ENCODE measurements at places on chromosomes 5 and 9.
A peak's percentile ranks its signal among the peaks of the same experiment; 100 is the strongest.

DNA sequence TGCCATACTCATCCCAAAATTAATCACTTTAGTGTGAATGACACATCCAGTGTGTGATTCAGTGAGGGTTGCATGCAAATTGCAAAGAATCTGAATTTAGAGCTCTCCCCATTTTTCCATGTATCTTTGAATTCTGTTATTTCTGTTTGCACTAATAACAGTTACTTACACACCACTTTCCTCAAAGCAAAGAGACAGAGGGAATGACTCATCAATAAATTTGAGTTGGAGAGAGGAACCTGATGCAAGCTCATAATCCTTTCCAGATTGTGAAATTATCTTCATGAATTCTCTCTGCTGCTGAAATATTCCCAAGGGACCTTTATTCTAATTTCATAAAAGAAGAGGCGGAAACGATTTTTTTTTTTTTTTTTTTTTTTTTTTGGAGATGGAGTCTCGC is 204.8 kb downstream of the CDH9 start:
- no peak for DNase-seq

DNA sequence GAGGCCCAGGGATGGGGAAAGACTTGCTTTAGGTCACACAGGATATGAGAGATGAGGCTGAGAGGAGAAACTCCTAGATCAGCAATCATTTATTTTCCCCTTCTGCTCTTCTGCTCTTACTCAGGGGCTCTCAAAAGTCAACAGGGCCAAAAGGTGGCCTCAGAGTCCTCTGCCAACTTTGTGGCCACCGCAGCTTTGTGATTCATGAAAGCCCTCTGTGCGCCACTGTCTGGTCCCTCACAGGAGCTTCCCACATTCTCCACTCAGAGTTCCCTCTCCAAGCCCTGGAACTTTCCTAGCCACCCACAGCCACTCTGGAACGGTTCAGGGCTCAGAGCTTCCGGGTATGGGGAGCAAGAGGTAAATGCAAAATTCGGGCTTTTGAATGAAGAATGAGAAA is 82.4 kb downstream of the COL27A1 start:
- DNase-seq, result no peak

DNA sequence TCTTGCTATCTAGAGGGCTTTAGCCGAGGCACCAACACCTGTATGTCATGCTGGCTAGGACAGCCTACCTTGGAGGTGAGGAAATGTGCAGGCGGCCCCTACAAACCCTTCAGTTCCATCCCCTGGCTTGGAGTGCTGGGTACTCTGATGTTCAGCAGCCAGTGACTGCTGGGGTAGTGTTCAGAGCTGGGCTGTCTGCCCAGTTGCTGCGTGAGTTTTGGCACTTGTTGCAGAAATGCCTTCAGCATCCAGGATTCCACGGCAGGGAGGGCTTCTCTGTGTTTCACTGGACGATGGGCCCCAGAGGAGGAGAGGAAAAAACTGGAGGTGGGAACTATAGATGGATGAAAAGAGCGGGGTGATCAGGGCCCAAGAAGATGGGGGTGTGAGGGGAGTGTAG is 10.4 kb downstream of the SWI5 start:
- DNase-seq, result no peak

- DNase-seq, result no peak
Measured at GRCh38 chr5:156482818-156483217, 155.9 kb downstream of the SGCD start.

GRCh38 chr5:83265318-83265717 is 188.0 kb downstream of the XRCC4 start:
- peak; percentile 89 for DNase-seq

Data from SHP77 treated with DMSO at 0.1 percent for 48 hours (cell line).